ENCODE measurements at places on chromosomes 1 and 21.

DNA sequence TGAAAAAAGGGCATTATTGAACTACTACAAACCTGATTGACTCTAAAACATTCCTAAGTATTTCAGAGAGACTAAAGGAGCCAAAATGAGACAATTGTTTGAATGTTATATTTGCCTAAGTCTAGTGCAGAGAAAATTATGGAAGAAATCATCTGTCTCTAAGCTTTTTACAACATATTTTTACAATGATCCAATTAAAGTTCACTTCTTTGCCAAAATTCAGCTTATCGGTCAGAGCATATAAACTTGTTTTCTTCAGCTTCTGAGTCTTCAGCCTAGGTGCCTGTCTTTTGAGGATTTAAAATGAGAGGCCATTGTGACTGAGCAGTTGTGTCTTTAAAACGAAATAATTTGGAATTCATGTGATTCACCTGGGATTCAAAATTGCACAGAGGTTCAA, 181.2 kb upstream of the SGIP1 start:
- no peak for DNase-seq

DNA sequence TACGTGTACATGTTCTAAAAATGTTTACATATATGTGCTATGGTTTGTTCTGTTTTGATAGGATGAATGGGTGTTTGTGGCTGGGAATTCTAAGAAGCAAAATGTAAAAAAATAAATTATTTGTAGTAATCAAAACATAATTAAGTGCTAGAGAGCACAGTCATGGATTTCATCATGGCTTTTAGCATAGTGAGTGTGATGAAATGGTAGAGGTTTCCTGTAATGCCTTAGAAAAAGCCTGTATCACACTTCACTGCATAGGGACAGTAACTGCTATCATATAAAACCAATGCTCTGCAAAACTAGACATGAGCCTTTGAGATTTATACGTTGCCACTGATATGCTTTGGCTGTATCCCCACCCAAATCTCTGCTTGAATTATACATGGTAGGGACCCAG, 99.8 kb downstream of the PTGER3 start:
- no peak for DNase-seq

DNA sequence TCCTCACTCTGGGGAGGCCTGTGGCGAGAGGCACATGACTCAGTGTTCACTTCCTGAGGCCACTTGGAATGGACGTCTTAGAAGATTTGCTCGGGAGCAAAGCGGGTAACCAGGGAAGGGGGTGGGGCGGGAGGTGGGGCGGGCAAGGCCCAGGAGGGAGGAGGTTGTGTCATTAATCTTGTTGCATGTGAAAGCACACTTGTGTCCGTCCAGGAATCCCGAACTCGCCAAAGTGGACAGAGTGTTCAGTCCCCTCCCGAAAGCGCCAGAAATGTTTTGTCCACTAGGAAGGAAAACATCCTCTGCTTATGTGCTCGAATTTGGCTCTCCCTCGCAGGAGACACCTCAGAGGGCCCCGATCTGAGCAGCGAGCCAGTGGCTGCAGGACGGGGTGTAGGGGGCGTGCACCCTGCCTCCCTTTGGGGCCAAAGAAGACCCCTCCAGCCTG, 84.2 kb downstream of the SPSB1 start:
- DNase-seq = no peak

DNA sequence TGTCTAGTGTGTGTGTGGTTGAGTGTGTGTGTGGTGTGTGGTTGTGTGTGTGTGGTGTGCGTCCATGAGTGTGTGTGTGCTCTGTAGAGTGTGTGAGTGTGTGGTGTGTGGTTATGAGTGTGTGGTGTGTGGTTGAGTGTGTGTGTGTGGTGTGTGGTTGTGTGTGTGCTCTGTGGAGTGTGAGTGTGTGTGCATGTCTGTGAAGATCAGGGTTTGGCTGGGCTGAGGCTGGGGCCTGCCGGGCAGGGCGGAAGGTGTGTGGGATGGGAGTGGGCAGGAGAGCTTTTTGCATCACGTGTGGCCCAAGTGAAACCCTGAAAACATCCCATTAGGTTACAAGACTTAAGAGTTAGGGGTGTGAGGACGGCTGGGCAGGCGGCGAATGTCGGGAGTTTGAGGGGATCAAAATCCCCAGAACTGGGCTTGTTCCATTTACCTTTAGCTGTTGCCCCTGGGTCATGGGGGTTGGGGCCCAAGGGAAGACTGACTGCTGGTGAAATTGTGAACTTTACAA, 2.9 kb upstream of the FCMR start:
- DNase-seq = no peak

DNA sequence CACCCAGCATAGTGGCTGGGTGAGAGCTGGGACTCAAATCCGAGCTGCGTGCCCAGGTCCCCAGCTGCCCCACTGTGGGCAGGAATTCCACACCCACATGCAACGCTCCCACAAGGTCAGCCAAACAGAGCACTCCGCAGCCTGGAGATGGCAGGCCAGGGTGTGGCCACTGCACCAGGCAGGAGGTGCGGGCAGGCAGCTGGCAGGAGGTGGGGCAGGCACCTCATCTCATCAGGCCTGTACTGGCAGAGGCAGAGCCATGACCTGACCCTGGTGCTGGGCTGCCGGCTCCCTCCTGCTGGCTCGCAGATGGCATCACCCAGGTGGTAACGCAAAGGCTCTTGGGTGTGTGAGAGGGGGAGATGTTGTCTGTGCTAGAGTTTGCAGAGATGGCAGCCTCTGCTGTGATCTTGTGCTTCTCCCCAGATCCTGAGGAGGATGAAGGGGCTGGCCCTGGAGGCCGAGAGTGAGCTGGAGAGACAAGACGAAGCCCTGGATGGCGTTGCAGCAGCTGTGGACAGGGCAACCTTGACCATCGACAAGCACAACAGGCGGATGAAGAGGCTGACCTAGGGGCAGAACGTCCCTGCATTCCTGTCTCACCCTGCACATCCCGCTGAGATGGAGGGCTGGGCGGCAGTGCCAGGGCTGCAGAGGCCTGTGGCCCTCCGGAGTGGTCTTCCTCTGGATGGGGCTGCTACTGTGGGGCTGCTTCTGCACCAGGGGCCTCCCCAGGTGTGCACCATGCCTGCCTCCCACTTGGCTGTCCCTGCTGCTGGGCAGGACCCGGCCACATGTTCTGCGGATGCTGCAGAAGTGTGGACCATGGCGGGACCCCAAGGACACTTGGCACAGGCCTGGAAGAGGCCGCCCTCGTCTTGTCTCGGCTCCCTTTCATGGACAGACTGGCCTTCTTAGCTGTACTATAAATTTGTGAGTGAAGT, 35.1 kb upstream of the PRSS38 start:
- no peak for DNase-seq

GRCh38 chr1:8985915-8986813, 40.1 kb downstream of the SLC2A7 start:
- DNase-seq = peak; percentile 67

GRCh38 chr1:52551507-52552235, 1.2 kb downstream of the TUT4 start:
- DNase-seq = peak; percentile 9

DNA sequence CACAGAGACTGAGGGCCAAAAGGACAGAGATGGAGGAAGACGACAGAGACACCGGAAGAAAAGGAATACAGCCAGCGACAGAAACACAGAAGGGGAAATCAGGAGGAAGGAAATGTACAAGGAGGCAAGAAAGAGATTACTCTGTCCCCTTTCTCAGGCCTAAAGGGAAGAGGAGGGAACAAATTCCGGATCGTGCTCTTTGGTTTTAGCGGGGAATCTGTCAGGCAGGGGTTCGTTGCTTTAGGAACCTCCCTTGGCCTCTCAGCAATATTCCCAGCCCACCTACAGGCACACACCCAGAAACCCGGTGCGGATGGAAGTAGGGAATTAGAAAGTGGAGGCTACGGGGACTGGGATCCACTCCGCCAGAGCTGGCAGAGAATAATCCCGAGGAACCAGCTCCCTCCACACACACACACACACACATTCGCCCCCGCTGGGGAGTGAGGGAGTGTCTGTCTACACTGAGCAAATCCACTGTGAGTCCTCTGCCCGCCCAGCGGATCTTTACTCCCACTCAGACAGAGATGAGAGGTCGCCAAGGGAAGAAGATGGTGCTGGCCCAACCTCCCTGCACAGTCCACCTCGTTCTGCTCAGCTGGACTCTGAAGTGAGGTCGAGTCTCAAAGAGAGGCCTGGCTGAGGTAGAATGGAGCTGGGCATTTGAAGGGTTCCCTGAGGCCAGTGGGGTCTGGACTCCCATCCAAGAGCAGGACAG, 5.7 kb downstream of the TAL1 start:
- no peak for DNase-seq

GRCh38 chr21:38349111-38349746, 92.4 kb downstream of the KCNJ15 start:
- no peak for DNase-seq

- peak; percentile 24 for DNase-seq
Measured at GRCh38 chr1:247118946-247119446, 14.8 kb upstream of the ZNF669 start.

GRCh38 chr21:40120940-40121575, 253.8 kb downstream of the PCP4 start:
- peak; percentile 48 for DNase-seq

DNA sequence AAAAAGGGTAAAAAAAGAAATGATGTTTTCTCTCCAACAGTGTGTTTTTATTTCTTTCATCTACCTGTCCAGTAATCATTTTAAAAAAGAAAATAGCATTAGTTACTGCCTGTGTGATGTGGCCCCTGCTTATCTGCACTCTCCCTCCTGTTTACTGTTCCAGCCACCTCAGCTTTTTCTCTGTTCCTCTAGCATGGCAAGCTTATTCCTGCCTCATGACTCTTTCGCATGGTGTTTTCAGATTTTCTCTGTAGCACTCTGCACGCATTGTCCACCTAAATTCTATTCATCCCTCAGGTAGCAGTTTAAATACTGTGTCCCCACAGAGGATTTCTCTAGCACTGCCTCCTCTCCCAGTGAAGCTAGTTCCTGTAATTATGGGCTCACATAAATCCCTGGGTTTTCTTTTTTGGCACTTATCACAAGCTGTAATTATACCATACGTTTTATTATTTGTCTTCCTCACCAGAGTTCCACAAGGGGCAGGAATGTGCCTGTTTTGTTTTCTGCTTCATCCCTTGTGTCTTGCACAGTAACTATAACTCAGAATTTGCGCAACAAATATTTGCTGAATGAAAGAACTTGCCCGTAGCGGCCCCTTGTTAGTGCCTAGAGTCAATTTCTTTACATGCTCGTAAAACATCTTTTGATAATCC, 51.4 kb upstream of the LRIG2 start:
- DNase-seq = peak; percentile 80

DNA sequence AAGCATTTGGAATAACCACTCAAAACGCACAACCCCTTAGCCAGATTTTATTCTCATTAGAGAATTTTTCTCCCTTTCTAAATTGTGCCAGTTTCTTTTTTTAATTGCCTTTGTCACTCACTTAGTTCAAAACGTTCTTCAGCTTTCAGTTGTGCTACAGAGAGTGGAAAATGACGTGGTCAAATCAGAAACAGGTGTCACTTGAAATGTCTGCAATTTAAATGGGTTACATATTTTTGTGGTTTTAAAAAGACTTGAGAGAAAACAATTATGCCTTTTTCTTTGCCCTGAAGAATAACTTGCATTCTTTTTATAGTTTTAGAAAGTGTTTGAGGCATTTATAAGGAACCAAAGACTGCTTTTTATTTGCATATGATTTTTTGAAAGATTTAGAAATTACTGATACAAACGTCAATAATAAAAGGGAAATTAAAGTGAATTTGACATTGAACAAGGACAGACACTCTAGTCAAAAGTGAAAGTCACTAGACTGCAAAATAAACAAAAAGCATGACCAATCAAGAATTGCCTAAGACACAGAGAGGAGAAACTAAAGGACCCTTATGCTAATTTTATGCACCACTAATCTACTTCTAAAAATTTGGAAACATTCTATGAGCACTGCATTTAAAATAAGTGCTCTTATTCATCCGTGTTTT, 191.0 kb downstream of the TPR start:
- no peak for DNase-seq

DNA sequence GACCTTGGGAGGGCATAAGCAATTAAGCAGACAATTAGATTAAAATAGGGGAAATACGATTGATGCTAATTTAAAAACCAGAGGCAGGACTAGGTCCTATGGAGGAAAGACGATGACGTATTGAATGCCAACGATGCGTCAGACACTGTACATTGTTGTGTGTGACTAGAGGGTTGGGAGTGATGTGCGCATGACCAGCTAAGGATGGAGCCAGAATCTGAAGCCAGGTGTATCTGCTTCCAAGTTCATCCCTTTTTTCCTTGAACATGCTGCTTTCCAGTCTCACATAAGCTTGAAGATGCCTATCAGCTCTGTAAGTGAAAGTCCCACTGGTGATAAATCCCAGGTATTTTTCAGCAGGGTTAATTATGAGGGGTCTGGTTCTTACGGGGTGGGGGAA, 576.2 kb downstream of the MATN1 start:
- no peak for DNase-seq

DNA sequence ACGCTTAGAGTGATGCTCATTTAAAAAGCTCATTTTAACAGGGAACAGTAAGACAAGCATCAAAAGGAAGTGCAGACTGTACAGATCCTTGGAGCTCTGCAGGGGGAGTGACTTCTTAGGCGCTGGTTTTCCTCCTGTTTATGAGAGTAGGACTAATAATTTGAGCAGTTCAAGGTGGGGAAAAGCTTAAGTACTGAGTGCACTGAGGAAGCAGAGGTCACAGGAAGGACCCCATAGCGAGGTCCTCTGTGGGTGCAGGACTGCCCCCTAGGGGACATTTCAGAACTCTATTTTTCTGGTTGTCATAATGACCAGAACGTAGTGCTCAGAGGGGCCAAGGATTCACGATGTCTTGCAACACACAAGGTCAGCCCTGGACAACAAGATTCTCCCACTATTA, 112.1 kb downstream of the HLCS start:
- DNase-seq = peak; percentile 3

- no peak for DNase-seq
Measured at GRCh38 chr1:174266991-174267612, 107.8 kb downstream of the RABGAP1L start.

- no peak for DNase-seq
Measured at GRCh38 chr1:109726728-109727373, 14.0 kb downstream of the GSTM3 start.

DNA sequence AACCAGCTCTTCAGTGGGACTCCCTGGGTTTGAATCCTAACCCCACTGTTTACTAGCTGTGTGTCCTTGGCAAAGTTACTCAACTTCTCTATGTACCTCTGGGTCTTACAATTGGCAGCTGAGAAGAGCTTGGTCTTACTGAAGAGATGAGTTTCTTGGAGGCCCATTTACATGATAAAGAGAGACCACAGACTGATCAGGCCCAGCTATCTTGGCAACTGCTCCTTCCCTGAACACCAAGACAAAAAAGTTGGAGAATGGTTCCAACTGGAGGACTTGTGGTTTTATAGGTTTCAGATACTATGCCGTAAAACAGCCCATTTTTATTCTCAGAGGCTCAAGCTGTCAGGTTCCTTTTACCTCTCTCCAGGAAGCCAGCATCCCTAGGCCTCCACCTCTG, 24.8 kb upstream of the CNIH3 start:
- DNase-seq = no peak

DNA sequence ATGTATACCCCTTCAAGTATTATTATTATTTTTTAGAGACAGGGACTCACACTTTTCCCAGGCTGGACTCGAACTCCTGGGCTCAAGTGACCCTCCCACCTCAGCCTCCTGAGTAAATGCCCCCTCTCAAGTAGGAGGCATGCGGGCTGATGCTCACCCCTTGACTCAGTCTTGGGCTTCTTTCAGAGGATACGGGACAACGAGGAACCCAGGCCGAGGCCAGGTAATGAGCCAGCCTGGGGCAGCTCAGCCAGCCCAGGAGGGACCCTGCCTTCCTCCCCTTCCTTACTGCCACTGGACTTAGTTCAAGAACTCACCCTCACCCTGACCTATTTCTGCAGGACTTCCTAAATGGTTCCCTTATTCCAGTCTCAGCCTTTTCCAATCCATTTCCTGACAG, 198.0 kb upstream of the MAP1LC3C start:
- DNase-seq = no peak

GRCh38 chr1:216034506-216034905, 388.7 kb downstream of the USH2A start:
- DNase-seq = no peak
